ENCODE measurements at places on chromosomes 11 and 22.

- DNase-seq: no peak
These were observed 15.9 kb downstream of the CHRM1 start for GRCh38 chr11:62905296-62905695.

- DNase-seq: no peak
These were observed 10.9 kb upstream of the HBE1 start for GRCh38 chr11:5280582-5281102.

- no peak for DNase-seq
These were observed 501 bp downstream of the CD151 start for GRCh38 chr11:833114-833791.

GRCh38 chr22:30413745-30414524 is 11.6 kb upstream of the MTFP1 start:
- DNase-seq: no peak

- no peak for DNase-seq
These were observed at the start of gene RASGRP2 for GRCh38 chr11:64743591-64744543. Gene RASGRP2 (minus strand): TSS chr11:64744142. CDS start chr11:64742866, 1,276 bp downstream.

DNA sequence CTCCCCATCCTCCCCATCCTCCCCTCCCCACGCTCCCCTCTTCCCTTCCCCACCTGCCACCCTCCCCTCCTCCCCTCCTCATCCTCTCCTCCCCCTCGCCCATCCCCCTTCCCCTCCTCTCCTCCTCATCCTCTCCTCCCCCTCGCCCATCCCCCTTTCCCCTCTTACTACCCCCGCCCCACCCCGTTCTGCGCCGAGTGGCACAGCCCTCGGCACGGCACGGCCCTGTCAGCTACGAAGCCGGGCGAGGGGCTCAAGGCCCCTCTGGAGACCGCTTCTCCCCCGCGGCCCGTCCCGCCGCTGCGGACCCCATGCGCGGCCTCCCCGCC is 449.9 kb downstream of the OPCML start:
- DNase-seq: no peak
